IMR-90 (cell line): ENCODE measurements at places on chromosomes 1 and 21. TPM values are rescaled to one million over a fixed set of nuclear protein-coding genes. Genes with fewer than 3 reads are reported as not detected.

Gene RXFP4
- total RNA-seq: not detected in 2 replicates

Gene PWP2
- total RNA-seq: 7.0 and 7.8 TPM in 2 replicates

- H3K4me3 ChIP-seq: no peak overlapping the region
- H3K27ac ChIP-seq: no peak overlapping the region
- peaks cover 5% of the 10 kb centered on the region; the same call in 1 of the 2 replicates for H3K36me3 ChIP-seq
- peaks cover 3% of the 10 kb centered on the region; the same call in 1 of the 2 replicates for H3K4me1 ChIP-seq
- DNase-seq: no peak
Measured at GRCh38 chr1:150142083-150142482, 7.6 kb upstream of the PLEKHO1 start.

GRCh38 chr1:243910607-243911006 is 60.6 kb upstream of the AKT3 start:
- no peak overlapping the region for H3K27ac ChIP-seq
- no peak for DNase-seq
- peaks cover 2% of the 10 kb centered on the region for H3K27me3 ChIP-seq
